ENCODE measurements at places on chromosomes 3 and 15.

DNA sequence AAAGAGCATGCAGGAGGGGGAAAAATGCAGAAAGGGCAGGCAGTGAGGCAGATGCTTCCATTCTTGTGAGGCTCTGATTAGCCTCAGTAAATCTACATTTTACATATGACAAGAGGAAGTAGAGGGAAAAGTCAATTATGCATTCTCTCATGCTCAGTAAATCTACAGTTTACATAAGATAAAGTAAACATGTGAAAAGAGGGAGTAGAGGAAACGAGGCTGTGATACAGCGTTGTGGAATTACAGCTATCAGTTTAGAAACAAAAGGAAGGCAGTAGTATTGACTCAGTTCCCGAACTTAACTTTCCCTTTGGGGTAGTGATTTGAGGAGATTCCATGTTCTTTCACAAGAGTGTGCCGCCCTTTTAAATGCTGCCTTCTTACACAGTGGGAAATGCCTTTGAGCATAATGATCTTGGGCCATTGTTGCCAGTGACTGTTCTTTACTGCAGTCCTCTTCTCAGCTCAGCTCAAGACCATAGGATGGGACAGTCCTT is 39.3 kb downstream of the OSTN start:
- DNase-seq: no peak

DNA sequence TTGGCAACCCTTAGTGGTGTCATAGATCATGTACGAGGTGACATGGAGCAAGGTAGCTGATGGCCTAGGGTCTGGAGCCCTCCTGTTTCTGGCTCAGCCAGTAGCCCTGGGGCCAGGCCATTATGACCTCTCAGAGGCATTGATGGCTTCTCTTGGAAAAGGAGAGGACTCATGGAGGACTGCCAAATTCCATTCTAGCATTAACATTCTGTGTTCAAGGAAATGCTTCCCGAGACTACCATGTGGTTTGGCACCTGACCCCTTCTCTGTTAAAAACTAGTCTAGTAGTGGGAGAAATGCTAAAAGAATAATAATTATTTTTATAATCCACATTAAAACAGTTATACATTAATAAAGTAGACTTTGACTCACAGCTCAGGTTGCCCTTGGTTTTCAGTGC is 40.2 kb upstream of the ADAMTSL3 start:
- DNase-seq: no peak

DNA sequence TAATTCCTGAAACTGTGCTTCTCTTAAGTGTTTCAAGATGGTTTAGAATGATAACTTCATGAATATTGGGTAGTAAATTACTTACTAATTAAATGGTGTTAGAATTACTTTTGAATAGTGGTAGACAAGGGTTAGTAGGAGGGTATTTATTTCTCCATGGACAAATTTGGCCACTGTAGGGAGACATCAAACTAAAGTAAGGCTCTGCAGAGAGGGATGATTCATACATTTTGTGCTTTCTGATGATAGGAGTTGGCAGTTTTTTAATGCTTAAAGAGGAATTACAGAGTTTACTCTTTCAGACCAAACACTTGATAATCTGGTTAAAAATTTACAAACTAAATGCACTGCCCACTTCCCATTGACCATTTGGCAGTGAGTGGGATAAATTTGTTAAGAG is 127.6 kb downstream of the NAALADL2 start:
- no peak for DNase-seq

- no peak for DNase-seq
Measured at GRCh38 chr3:170149016-170149415, 32.5 kb downstream of the PHC3 start.

DNA sequence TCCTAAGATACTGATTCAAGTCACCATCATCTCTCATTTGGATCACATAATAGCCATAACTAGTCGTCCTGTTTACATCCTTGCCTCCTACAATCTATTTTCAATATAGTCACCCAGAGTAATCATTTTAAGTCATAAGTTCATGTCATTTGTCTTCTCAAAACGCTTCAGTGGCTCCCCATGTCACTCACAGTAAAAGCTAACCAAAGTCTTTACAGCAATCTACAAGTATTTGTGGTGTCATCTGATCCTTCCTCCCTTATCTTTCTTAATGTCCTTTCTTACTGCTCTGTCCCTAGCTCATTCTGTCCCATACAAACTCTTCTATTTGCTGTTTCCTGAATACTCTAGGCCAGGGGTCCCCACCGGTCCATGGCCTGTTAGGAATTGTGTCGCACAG is 28.8 kb downstream of the GBE1 start:
- no peak for DNase-seq

DNA sequence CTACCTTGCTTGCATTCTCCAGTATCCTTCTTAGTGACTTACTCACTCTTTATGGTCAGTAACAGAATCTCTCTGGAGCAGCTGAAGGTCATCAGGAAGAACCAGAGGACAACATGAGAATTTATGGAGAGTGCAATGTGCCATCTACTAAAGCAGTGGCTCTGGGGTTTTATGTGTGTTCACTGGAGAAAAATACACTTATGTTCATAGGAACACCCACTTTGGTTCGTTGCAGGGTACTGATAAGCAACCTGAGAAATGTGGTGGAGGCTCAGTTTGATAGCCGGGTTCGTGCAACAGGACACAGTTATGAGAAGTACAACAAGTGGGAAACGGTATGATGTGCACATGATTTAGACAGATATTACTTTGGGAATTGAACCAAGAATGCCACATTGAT is 12.8 kb downstream of the CPB1 start:
- DNase-seq: no peak

DNA sequence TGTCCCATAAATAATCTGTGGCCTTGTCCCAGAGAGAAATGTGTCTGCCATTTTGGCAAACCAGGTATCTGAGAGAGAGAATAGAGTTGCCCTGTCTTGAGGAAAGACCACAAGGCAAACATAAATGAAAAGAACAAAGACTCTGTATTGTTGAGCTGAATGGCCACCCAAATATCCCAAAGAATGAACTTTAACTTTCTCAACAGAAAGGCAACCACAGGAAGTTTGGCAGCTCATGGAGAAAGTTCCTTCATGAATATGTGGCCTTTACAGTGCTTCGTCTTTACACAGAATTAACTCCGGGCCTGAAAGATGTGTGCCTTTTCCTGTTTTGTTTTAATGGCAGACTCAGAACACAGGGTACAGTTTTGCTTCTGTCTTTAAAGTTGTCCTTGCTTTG is 41.4 kb upstream of the THBS1 start:
- no peak for DNase-seq

GRCh38 chr15:88956263-88956662 is 43.1 kb upstream of the MFGE8 start:
- no peak for DNase-seq

- no peak for DNase-seq
Measured at GRCh38 chr15:68885070-68885469, 45.3 kb upstream of the SPESP1 start.

GRCh38 chr3:85148036-85148435 is 189.2 kb downstream of the CADM2 start:
- no peak for DNase-seq

GRCh38 chr3:72839057-72839456 is 9.2 kb downstream of the SHQ1 start:
- DNase-seq: no peak

DNA sequence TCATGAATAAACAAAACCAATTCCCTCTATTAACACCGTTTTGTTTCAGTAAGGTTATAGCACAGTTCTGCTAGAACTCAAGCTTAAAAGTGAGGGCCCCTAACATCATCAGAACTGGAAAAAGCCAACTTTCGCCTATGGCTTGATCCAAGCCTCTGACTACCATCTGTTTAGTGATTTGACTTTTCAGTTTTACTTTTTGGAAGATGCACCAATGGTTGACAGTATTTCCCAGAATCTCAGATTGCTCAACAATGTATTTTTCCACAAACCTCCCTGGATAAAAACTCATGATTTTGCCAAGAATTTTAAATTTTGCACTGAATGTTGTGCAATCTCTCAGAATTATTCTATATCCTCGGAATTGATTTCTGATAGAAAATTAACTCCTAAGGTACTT is 190.7 kb downstream of the LSAMP start:
- no peak for DNase-seq

Measured in anterior cingulate cortex (tissue), 58 donors.